ENCODE measurements at places on chromosomes 4 and X.

DNA sequence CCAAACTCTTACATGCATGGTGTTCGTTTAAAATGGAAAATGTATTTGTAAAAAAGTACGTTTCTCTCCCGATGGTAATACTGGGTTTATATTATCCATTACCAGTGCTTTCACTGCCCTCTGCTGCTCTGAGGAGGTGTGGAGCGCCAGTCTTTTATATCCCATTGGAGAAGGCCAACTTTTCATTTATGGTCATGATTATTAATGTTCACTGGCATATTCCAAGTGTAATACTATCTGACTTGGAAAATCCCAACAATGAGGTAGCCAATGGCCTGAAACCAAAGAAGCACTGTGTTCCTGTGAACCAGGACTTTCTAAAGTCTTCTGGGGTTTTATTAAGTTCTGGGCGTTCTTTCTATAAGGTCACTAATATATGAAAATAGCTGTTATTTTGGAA is 80.7 kb downstream of the SYNPO2 start:
- DNase-seq: no peak

GRCh38 chr4:71296945-71297344 is 41.9 kb upstream of the SLC4A4 start:
- DNase-seq: no peak

GRCh38 chr4:119271361-119272085 is 50.4 kb downstream of the FABP2 start:
- DNase-seq: no peak

DNA sequence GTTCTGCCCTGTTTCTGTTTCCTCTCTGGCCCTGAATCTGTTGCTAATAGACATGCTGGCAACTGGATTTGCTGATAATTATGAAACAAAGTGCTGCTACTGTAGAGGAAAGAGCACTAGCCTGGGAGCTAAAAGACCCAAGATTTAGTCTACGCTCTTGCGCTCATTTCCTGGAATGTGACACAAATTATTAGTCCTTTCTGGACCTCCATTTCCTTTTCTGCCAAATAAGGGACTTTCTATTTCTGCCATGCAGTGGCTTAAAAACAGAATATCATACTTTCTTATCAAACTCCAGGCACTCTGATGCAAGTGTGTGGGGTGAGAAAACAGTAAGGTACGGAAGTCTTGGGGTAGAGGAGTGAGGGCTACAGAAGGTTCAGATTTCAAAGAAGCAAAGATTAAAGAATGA is 48.3 kb upstream of the GPR174 start:
- DNase-seq: peak; percentile 68

GRCh38 chr4:38328989-38329729 is 334.8 kb upstream of the KLF3 start:
- DNase-seq: peak; percentile 26

DNA sequence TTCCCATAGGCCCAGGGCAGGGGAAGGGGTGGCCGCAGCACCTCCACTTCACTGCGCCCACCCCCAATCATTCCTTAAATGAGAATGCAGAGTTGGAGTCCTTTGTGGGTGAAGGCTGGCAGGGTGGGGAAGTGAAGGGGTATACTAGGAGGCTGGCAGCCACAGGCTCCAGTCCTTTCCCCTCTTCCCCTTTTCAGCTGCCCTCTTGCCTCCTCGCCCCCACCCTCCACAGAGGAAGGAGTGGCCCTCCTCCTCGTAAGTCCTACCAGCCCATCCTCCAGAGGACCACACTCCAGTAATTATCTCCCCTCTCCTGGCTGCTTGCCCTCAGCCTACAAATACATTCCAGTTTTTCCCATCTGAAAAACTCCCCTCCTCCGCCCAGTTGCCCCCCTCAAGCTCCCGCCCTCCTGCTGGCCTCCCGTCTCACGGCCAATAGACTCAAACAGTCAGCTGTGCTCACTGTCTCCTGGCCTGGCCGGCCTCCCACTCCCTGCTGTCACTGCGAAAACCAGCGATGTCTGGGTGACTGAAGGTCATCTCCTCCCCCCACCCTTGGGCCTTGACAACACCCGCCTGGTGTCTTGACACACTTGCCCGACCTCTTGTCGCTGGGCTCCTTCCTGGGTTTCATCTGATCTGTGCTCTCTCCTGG is 38.8 kb downstream of the EFNB1 start:
- no peak for DNase-seq

- DNase-seq: no peak
Measured at GRCh38 chrX:115367455-115367854, 77.9 kb downstream of the LUZP4 start.

GRCh38 chrX:7330556-7330955 is 182.6 kb upstream of the PUDP start:
- no peak for DNase-seq

DNA sequence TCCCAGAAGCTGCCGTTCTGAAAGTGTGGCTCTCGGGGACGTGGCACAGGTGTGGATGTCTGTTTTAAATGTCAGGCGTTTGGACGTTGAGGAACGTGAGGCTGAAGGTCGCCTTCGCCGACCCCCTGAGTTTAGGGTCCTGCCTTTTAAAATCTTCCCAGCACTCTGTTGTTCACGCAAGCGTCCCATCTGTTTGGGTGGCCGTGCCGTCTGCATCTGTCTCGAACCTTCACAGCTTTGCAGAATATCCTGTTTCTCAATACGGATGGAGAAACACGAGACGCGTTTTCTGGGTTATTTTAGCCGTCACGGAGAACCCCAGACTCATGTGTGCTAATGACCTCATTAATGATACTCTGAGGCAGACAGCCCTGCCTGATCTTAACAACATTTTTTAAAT is 31.5 kb downstream of the SHOX start:
- DNase-seq: no peak

DNA sequence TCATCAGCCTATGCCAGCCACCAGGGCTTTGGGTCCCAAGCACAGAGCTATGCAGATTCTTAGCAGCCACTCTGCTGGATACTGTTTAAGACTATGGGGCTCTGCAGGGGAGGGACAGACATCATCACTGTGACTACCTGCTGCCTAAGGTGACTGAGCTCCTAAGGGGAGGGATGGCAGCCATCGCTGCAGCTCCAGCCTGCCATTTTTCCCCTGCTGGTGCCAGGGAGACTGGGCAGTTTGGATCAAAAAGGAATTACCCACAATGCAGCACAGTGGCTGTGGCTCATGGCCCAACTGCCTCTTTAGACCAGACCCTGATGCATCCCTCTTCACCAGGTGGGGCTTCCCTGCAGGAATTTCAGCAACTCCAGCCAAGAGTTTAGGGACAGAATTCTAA is 28.6 kb upstream of the INPP4B start:
- no peak for DNase-seq

GRCh38 chr4:65918872-65919271 is 248.6 kb upstream of the EPHA5 start:
- DNase-seq: no peak

DNA sequence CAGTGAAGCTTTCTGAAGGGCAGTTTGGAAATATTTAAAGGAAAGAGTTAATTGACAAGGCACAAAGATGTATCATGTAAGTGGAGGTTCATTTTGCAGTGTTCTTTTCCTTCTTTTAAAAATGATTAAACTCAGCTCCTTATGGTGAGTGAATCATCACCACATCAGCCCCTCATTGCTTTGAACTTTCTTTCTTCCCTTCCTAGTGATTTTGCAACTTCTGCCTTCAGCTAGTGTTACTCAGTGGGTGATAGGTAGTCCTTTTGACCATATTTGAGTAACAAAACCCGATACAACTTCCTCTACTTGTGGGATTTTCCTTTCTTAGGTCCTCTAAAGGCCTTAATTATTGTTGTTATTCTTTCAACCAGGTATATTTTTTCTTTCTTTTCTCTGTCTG is 8.2 kb downstream of the ZCCHC4 start:
- DNase-seq: no peak

GRCh38 chr4:54660591-54660990 is 2.8 kb downstream of the KIT start:
- DNase-seq: no peak

GRCh38 chrX:39039890-39040289 is 238.6 kb downstream of the MID1IP1 start:
- DNase-seq: no peak

Measured in CD4-positive, alpha-beta T cell treated with Interleukin-10 for 1 hour (primary cell).